ENCODE measurements at places on chromosomes 13 and 19.

DNA sequence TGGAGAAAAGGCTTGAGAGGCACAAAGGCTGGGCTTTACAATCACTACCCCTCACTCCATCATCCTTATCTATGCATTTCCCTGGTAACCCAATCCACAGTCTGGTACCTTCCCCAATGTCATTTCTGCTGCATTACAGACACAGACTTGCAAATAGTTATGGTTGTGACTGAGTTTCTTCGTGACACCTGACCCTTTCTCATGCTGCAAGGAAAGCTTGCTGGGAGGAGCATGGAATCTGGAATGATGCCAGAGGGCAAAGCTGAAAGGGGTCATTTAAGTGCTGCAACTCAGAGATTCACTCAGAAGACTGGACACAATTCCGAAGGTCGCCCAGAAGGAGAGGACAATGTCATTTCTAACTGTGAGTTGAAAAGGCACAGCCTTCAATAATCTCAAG is at the start of gene LGALS16:
TSS of gene LGALS16 (plus strand) at position 301 of the 400 bp plus-strand sequence. CDS start at position 350, 49 bp downstream.
- DNase-seq, result no peak

DNA sequence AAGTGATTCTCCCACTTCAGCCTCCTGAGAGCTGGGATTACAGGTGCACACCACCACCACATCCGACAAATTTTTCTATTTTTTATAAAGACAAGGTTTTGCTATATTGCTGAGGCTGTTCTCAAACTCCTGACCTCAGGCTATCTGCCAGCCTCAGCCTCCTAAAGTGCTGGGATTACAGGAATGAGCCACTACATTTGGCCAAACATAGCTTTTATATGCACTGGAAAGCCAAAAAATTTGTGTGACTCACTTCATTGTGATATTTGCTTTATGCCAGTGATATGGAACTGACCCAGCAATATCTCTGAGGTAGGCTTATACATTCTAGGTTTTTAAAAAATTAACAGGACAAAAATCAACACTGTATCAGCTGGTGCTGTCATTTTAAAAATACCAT is 26.8 kb upstream of the ACOD1 start:
- DNase-seq, result no peak

GRCh38 chr13:36430247-36431203 is 1.8 kb upstream of the CCNA1 start:
- DNase-seq, result no peak

GRCh38 chr13:43324129-43324528 is 300.7 kb downstream of the DNAJC15 start:
- no peak for DNase-seq

DNA sequence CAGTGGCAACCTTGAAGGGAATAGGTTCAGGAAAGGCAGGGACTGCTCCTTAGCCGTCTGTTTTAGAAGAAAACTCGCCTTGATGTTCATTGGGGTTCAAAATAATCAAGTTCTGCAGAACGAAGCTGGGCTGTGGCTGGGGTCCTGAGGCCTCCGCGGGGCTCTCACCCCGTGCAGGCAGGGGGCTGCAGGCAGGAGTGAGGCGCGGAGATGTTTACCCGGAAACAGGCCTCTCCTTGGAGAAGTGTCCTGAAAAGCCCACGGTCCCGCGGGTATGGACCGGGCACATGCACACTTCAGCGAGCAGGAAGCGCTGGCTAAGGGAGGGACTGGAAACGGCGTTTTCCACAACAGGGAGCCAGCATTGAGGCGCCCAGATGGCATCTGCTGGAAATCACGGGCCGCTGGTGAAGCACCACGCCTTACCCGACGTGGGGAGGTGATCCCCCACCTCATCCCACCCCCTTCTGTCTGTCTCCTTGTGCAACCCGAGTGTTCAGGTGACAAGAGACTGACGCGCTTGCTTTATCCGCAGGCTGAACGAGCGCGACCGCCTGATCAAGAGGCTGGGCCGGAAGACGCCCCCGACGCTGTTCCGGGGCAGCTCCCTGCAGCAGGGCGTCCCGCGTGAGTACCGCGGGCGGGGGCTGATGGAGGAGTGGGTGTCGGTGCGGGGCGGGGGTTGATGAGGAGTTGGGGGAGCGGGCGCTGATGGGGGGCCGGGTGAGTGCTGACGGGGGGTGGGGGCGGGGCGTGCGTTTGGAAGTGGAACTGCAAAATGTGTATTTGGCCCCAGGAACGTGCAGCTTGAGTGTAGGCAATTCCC is 39.6 kb downstream of the SHISA2 start:
- DNase-seq, result no peak

DNA sequence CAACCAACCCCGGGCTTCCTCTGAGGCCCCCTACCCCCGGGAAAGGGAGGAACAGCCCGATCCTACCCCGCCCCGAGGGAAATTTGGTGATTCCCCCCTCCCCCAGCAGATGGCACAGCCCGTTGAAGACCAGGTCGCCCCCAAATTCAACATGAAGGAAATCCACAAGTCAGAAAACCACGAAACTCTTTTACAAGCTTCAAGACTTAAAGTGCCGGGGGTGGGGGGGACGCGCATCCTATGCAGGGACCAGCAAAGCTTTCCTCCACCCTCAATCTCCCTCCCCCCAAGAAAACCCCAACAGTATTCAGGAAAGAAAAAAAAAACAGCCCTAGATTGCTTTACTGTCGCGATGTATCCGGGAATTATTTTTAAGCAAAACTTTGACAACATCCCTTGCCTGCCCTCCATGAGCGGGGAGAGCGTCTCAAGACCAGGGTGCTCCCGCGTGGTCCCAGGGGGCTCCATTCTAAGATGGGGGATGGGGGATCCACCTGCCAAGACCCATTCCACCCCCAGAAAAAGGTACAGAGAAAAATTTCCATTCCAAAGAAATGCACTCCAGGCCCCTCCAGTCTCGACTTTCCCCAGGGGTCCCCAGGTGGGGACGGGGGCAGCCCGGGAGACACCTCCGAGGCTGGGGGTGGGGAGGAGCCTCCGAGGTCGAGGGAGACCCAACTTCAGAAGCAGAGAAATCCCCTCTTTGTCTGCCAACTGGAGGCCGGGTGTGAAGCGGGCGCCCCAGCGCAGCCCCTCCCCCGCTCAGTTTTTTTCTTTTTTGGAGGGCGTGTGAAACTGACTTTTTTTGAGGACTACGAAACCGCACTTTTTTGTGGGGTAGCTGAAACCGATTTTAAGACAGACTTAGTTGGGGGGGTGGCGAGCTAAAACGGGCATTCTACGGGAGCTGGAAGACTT is 1.5 kb downstream of the TCF3 start:
- peak; percentile 48 for DNase-seq

DNA sequence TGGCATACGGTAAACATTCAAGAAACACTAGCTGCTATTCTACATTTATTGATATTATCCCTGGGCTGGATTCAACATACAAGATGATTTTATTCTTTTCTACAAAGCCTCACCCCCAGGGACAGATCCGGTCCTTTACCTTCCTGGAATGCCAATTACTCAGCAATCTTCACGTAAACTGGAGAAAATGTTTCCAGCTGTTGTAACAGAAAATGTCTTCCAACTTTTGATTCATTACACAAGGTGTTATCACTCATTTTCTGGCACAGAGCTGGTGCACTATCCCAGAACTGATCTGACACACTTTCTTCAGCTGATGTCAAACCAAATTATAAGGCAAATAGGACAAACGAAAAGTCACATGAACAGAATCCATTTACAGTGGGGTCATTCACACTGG is 33.1 kb downstream of the DCLK1 start:
- no peak for DNase-seq

DNA sequence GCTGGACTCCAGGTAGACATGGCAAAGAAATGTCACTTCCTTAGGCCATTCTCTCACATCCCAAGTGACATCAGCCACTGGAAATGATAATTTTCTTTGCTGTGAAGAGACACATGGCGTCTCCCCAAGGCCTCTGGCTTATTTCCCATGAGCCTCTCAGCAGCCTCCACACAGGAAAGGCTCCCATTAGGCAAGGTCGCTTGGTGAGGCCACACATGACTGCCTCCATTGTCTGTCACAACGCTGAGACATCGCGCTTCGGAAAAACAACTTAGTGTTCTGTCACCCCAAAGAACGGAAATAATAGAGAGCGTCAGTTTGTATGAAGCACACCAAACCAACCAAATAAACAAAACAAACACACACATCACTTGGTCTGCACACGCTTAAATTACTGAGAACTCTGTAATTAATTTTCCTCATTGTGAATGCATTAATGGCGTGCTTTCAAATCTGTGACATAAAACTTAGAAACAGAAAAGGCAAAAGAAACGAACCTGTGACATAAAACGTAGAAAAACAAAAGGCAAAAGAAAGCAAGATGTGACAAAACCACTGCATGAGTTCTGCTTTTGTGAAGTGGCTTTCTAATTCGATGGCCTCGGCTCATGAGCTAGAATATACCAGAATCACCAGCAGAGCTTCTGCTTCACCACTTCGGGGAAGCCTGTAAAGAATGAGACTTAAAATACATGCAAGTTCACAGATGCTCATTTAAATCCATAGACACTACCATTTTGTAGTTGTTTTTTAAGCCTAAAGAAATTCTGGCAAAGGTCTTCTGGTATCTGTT is 404.2 kb upstream of the SGCG start:
- DNase-seq, result no peak

- no peak for DNase-seq
Measured at GRCh38 chr19:28492201-28492600, 720.8 kb downstream of the UQCRFS1 start.

- DNase-seq, result no peak
Measured at GRCh38 chr13:36859259-36859658, 40.2 kb downstream of the RFXAP start.

- DNase-seq, result no peak
Measured at GRCh38 chr13:41465241-41465847, 8.0 kb downstream of the RGCC start.

DNA sequence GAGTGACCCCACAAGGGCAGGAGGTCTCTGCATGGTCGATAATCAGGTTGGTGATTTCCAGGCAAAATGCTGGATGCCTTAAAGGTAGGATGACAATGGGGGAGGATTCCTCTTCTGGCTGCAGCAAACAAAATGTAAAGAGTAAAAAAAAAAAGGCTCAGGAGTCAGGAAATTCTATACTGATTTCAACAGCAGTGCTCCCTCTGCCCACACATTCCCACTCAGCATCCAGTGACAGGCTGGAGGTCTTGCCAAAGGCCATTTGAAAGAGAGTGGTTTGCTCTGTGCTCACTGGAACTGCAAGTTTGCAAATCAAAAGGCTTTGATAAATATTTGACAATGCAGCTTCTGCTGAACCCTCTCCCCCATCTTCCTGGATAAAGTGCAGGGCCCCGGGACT is 135.4 kb downstream of the TNFRSF19 start:
- DNase-seq, result no peak

DNA sequence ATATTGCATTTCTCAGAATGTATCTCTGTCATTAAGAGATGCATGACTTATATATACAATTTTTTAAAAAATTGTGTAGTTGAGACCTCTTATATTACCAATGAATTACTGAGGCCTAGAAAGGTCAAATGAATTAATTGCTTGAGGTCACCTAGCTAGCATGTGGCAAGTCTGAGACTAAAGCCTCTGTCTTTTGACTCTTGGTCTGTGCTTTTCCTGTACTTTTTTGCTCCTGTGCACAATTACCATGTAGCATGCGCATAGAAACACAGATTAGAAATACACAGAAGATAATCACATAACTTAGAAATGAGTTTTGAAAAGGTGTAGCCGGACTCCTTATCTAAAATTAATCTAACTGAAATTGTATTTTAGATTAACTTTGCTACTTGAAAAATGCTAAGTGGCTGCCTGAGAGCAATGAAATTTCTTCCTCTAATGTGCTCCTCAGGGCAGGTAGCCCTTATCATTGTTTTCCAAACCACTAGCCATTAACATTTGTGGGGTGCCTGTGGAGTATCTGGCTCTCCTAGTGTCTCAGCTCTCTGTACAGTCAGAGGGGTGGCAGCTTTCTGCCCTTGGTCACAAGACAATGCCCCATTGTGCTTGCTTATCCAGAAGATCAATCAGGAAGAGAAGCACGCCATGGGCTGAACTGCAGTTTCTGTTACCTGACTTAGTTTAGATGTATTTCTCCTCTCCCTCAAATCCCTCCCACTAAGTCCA is 119.6 kb downstream of the RFC3 start:
- DNase-seq, result no peak

DNA sequence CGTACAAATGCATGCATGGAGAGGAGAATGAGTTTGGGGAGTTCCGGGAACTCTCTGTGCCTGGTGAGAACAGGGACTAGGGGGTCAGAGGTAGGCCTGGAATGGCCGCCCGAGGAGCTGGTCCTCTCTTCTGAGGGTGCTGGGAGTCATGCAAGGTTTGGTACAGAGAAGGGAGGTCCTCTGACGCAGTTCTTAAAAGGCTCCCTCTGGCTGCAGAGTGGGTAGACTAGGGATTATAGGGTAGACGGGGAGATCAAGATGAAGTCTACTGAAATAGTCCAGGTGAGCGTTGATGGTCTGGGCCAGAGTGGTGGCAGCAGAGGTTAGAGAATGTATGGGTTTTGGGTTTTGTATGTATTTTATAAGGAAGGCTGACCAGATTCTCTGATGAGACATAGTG is 796 bp downstream of the ZNF304 start:
- DNase-seq, result no peak

Data from NCI-H446 (cell line).